ENCODE measurements at places on chromosomes 12 and 14.

DNA sequence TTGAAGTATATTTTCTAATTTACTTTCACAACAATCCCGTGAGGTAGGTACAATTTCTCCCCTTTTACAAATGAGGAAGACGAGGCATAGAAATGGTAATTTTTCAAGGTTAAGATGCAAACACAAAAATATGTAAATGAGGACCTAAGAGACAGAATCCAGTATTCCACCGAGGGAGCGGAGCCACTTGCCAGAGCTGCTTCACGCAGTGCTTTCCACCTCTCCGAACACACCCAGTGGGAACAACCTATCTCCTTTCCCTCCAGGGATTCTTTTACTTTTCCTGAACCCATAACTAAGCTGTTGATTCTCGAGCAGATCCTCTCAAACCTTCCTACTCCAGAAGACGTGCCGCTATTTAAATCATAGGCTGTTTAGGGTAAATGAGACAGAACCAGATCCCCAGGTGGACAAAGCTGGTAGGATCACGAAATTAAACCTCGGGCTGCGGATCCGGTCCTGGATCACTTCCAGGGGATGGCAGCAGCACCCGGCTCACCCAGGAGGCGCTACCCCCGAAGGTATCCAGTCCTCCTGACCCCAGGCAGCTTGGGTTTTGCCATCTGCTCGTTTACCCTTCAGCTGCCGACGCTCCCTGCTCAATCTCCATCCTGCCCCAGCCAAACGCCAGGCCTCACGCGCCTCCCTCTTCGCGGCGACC, 1.5 kb downstream of the DDHD1 start:
- DNase-seq: no peak

- no peak for DNase-seq
Measured at GRCh38 chr12:117857632-117858612, 110.9 kb downstream of the KSR2 start.

DNA sequence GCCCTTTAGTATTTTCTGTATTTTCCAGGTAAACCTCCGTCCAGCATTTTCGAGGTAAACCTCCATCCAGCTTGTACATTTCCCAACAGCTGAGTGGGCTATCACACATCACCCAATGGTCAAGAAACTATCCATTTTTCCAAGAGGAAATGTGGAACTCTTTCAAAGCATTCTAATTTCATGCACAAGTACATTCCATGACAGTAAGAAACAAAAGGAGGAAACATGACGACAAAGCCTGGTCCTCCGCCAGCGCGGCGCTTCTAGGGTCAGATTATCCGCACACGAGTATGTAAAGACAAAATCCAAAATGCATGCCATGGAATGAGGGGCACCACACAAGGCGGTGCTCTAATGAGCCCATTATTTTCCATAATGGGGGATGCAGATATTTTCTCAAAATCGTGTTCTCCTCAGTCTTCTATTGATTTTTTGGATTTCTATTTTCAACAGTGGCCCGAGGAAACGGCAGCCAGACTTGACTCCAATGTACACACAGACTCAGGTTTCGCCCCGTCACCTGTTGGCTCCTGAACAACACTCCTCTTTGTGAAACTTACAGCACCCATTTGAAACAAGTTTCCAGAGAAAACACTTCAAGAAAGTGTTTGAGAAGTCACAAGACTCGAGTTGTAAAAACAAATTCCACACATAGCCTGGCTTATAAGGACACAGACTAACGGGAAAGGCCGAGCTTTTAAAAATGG, 107.4 kb downstream of the PRICKLE1 start:
- DNase-seq: no peak

- DNase-seq: no peak
Measured at GRCh38 chr12:61311413-61311812, 948.8 kb upstream of the USP15 start.

DNA sequence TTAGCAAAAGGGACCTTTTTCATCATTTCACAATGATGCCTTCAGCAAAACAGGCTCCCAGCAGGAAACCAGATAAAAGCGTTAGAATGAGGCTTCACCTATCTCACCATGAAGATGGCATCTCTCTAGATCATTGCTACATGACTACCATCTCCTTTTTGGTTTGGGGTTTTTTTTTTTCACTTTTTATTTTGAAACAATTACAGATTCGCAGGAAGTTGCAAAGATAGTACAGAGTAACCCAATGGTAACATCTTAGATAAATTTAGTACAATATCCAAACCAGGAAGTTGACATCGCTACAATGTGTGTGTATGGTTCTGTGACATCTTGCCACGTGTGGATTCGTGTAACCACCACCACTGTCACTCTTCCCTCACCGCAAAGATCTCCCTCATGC, 22.3 kb upstream of the PWP1 start:
- no peak for DNase-seq

GRCh38 chr14:55074662-55075061, 23.2 kb downstream of the MAPK1IP1L start:
- DNase-seq: no peak

DNA sequence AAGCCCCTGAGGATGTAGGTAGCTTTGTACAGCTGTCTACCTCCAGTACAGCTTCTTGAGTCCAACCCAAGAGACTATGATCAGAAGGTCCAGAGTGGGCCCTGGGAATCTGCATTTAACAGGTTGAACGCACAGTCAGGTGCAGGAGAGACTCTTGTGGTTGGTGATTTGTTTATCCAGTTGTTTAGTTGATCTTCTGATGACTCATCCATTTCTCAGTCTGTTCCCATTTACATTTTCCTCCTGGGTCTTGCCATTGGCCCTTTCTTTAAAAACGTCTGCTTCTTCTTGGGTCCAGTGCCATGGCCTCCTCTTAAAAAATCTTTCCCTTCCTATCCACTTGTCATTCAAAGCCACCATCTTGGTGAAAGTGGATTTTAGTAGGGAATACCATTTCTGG, 734.2 kb downstream of the MED13L start:
- DNase-seq: no peak

- DNase-seq: no peak
Measured at GRCh38 chr12:6899837-6900519, 4.6 kb upstream of the LRRC23 start.

DNA sequence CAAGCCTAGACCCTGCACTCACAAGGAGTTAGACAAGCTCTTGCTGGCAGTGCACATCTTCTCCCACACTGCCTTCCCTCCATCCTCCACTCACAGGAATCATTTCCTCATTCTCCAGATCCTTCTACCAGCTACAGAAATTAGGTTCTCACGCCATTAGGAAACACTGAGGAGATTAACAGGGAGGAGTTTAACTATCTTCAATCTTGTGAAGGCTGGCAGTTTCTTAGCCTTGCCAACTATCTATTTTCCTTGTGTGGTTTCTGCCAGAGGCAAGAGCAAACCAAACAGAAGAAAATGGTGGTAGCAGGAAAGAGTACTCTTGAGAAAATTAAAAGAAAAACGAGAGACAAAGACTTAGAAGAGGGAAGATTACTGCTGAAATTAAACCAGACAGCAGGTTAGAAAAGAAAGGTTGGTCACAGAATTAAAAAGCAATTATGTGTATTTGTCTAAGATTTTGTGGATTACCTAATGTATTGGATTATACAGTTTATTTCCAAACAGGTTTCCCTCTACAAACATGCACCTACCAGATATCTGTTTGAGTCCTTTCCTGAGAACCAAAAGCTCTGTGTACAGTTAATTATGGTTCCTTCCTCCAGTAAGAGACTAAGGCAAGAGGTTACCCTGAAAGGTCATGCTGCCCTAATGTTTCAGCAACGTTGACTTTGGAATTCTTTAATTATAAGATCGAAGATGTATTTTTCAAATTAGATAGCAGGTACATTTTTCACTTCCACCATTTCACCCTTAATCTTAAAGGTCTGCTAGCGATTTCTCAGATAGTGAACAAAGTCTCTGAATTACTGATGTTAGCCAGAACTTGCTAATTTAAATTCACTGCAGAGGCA, 5.0 kb downstream of the RERG start:
- no peak for DNase-seq

- DNase-seq: no peak
Measured at GRCh38 chr12:27555925-27556778, 32.1 kb downstream of the PPFIBP1 start.

DNA sequence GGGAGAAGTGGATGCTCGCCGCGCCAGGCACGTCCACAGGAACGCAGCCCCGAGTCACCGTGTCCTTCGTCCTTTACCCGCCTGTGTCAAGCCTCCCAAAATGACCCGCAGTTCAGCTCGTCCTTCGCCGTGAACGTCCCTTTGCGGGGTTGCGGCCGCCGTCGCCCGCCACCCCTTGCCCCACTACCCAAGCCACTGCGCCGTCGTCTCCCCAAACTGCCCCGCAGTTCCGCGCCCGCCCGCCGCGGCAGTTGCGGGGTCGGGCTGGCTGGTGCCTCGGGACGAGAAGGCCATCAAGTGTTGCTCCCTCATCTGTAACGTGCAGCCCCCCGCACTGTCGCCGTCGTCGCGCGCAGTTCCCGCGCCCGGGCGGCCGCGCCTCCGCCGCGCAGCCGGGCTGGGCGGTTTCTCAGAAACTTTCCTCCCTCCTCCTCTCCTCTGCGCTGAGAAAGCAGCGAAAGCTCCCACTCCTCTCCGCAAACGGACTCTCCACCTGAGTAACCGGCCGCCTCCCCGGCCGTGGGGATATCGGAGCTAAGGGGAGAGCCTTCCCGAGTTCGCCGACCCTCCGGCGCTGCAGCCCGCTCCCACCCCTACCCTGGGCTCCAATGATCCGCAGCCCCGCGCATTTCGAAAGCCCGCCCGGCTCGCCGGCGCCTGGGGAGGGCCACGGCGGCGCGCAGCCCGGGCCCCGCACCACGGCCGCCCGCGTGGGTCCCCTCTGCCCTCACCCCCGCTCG, 6.7 kb downstream of the CDKN1B start:
- no peak for DNase-seq

GRCh38 chr14:105738638-105739037, 212.3 kb downstream of the TMEM121 start:
- DNase-seq: no peak

DNA sequence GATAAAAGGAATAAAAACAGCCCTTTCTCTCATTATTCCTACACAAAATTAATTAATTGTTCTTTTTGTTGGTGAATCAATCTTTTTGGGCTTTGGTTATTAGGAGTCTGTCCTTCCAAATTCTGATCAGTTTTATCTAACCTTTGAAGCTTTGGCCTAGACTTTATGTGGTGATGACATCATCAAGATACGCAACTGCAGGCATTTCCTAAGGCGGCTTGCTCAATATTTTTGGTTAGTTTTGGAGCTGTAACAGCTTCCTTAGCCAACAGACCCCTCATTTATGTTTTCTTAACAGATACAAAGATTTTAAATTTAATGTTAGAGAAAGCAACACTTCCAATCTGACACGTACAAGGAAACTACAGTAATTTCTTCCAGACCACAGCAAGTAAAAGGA, 87.8 kb upstream of the PDE3A start:
- no peak for DNase-seq

- no peak for DNase-seq
Measured at GRCh38 chr12:132558861-132559623, 51.3 kb downstream of the LRCOL1 start.

DNA sequence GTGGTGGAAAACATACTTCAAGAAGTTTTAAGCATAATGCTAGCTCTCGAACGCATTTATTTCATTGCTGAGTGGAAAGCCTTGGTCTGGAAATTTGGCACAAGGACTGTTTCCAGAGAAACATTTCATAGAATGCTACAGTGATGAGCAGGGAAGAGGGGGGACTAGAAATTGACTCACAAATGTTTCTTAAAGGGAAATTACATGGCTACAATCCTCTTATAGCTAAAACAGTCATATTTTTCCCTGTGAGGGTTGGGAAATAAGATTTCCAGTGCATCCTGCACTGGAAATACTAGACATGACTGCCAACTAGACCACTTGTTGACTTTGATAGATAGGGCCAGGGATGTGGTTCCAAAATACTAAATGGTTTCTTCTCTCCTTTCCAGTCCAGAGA, 197.3 kb upstream of the RGS6 start:
- no peak for DNase-seq

DNA sequence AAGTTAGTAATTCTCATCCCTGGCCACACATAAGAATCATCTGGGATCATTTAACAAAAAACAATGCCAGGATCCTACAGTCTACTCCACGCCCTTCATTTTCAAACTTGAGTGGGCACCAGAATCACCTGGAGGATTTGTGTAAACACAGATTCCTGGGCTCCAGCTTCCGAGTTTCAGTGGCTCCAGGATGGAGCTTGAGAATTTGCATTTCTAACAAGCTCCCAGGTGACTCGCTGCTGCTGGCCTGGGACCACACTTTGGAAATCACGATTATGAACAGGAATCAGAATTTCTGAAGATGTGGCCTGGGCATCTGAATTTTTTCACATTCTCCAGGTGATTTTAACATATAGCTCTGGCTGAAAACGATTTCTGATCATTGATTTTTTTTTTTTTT, 234.8 kb downstream of the CACNA1C start:
- DNase-seq: no peak

DNA sequence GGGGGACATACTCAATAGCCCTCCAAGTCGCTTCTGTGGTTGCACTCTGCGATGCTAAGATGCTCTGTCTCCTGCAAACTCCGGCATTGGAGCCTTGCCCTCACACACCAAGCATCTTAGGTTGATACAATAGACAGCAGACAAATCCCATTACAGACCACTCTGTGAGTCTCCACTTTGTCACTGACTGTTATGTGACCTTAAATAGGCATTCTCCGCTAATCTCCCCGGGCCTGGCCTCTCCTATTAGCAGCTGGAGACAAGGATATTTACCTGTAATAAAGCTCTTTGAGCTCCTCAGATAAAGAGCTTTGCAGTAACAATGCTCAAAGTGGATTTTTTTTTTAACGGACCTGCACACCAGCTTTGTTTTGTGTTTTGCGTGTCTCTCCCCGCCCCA, 479.7 kb upstream of the TBX3 start:
- DNase-seq: no peak

DNA sequence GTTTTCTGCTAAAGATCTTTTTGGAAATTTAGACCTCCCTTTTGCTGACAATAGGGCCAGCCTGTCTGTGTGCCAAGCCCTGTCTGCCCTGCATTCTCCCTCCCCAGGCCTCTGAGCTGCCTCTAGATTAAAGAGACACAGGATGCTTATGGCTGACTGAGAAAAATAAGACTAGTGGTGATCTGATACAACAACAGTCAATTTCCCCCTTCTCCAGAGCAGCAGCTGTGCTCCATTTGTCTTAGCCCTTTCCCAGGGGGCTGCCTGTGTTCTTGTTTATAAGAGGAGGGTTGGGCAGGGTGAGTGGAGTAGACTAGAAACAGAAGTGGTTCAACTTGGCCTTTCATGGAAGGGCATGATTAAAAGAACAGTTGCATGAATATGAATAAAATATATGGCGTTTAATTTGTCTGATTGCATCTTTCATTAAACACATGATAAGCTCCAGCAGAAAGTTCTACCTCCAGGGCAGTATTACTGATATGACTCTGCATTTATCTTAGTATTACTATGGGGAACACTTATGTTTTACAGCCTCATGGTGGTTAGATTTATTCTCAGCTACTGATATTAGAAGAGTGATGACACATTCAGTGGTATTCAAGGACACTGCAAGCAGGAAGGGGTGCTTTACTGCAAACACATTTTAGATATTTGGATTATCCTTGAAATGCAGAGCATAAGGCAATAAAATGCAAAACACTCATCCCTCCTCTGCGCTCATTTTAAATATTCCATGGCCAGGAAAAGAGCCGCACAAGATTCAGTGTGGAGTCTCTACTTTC, 150.2 kb upstream of the CLEC14A start:
- peak; percentile 87 for DNase-seq
